CD4-positive, alpha-beta T cell treated with Interleukin-4 for 4 hours (primary cell): ENCODE measurements at places on chromosomes 11 and 22.
A peak's percentile ranks its signal among the peaks of the same experiment; 100 is the strongest.

- no peak for DNase-seq
Measured at GRCh38 chr11:12734625-12735024, 60.4 kb downstream of the TEAD1 start.

GRCh38 chr22:17969701-17970113 is 54.7 kb downstream of the MICAL3 start:
- no peak for DNase-seq

DNA sequence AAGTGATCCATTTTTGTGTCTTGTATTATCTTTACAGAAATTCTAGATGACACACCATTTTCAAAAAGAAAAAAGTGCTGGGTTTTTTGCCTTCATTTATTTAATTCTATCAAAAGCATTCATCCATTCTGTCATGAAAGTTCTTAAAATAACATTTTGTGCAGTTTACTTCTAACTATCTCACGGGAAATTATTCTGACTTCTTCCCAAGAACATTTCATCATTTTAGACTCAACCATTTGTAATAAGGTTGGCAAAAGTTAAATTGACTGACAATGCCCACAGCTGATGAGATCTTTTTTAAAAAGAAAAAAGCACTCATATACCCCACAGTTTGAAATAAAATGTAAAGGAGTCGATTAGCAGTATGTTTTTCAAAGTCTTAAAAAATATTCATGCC is 68.5 kb downstream of the SBF2 start:
- no peak for DNase-seq

- no peak for DNase-seq
Measured at GRCh38 chr22:29883775-29884097, 762 bp downstream of the MTMR3 start.

DNA sequence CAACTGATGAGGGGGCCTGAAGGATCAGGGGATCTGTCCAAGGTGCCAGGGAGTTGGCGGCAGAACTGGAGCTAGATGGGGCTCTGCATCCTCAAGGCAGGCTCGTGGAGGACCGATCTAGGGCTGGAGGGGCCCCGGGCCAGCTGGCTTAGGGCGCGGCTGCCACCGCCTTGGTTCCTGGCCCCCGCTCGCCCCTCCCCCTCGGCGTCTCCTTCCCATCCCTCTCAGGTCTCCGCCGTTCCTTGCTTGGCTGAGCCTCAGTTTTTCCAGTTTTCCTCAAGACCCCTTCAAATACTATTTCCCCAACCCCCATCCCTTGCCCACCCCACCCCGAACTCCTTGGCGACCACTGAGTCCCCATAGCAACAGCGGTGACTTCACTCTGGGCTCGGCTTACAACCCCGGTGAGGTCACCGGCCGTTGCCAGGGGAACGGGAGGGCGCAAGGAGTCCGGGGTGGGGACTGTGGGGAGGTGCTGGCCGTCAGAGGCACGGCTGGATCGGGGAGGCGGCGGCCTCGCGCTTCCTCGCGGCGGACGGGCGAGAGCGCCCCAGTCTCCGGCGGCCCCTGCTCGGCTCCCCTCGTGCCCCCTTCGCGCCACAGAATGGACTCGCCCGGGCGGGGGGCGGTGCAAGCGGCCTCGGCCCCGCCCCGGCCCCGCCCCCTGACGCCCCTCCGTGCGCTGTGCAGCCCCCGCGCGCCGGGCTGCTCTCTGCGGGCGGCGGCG is 7.5 kb downstream of the FREY1 start:
- peak; percentile 69 for DNase-seq

DNA sequence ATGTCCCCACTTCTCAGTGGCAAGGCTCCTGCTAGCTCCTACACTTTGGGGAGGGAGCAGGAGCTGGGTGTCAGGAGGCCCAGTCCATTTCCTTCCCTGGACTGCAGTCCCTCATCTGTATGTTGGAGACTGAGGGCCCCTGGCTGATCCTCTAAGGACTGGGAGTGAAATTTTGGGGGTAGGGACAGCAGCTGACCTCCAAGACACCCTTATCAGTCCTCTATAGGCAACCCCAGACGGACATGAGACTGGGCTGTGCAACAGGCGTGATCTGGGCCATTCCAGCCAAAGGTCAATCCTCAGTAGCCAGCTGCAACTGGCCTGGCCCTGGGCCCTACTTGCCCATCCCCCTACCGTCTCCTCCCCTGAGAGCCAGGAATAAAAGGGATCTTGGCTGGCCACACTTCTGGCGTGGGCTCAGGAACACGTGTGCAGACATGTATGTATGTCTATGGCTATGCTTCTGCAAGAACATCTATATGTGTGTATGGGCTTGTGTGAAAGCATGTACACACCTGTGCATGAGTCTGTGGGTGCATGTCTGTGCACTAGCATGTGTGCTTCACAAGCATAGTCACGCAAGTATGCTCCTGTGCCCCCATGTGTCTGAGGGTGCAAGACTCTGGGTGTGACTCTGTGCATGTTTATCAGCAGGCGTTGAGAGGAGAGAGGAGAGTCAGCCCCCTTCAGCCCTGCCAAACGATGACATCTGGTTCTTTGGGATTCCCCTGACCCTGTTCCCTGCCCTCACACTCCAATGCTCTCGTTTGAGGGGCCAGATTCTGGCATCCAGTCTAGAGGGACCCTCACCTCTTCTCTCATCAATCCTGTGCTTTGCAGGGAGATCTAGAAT is 24.6 kb upstream of the DGAT2 start:
- DNase-seq, result no peak

DNA sequence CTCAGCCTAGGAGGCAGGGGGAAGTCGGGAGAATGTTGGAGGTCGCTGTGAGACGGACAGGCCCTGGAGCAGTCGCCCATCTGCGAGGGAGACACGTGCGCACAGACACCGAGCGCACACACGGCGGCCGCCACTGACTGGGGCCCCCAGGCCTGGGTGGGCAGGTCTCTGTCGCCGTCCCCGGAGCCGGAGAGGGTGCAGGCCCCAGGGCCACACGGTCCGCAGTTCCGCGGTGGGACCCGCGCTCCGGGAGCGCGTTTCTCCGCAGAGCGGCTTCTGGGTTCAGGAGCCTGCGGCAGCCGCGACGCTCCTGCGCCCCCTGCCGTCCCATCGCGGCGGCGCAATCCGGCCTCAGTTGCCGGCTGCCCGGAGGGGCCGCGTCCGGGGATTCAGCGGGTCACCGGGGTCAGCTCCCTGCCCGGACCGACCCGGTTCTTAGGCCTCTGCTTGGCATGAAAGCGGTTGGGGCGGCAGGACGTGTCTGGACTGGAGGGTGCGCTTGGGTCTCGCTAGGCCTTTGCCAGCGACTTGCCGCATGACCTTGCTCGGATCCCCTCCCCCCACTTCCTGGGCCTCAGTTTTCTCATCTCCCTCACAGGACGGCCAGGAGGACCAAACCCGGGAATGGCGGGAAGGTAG is 31.2 kb downstream of the PDE2A start:
- DNase-seq, result peak; percentile 40

DNA sequence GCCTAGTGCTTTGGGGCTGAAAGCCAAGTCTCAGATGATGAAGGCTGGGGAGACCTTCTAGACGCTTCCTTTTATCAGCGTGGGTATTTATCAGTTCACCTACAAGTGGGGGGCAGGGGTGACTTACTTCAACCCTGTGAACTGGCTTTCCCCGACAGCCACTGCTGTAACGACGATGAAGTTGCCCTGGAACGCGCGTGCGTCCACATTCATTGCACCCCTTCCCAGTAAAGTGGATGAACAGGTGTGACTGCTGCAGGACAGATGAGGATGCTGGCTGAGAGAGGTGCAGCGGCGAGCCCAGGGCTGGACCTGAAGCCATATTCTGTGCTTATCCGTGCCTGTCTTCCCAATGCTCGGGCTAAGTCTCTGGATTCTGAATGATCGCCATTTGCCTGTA is 1122.3 kb downstream of the TBC1D22A start:
- no peak for DNase-seq

- DNase-seq, result no peak
Measured at GRCh38 chr11:71543866-71544265, 4.4 kb upstream of the KRTAP5-9 start.

DNA sequence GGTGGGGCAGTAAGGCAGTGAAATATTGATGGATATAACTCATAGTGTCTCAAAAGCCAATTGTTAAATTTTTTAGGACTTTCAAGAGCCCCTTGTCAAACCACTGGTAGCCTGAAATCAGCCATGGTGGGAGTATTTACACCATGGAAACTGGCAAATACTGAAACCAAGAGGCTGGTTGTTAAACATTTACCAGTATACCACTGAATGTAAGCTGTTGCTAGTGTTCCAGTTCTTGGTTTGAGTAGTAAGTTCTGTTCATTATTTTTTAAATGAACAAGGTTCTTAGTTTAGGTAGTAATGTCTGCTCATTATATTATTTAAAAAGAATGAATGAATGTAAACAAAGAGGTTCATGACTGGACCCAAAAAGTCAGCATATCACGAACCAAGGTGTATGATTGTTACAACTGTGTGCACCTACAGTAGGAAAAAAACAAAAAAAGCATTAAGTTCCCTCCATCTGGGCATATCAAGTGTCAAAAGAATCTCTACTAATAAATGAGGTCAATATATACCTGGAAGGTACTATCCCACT is 4.5 kb upstream of the EIF3F start:
- no peak for DNase-seq
